SW480 (cell line): ENCODE measurements at places on chromosomes 5 and 9.

DNA sequence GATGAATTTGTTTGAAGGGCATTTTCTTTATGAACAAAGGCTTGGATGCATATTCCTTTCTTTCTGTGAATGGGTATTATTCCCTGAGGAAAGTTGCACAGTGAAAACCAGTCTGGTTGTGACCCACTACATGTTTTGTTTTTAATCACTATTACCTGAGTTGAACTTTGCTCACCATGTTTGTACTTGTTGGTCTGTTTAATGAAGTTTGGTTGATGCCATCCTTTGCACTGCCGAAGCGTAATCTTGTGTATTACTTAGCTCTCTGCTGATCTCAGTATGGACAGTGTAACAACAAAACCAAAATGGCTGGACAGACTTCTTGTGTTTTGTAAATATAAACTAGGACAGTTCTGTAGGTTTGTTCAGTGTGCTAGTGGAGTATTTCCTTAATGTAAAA, 38.1 kb downstream of the UGCG start:
- DNase-seq = no peak

- no peak for DNase-seq
These were observed 431.6 kb downstream of the PRR16 start for GRCh38 chr5:120895660-120896059.

GRCh38 chr5:43363445-43364152, 48.6 kb downstream of the CCL28 start:
- no peak for DNase-seq

DNA sequence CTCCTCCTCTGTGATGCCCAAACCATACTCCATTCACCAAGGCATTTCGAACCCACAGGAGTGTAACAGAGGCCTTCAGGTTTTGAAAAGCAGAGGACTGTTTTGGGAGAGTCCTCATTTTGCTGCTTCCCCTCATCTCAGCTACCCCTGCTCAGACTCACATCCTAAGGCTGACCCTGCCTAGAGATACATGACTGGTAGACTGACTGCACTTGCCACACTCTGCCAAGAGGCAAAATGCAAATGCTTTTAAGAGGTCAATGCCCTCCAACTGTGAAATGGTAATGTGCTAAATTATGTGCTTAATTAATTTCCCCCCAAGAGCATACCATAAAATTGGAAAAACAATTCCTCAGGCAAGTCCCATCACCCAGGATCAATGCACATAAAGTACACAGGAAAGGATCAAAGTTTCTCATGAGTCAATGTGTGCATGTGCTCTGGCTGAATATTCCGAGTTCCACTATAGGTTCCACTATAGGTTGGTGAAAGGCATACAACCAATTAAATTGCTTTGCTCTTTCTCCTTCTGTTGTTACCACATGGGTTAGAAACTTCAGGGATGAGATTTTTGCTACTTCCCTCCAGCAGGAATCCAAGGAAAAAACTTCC, 87.0 kb downstream of the RGS7BP start:
- no peak for DNase-seq

DNA sequence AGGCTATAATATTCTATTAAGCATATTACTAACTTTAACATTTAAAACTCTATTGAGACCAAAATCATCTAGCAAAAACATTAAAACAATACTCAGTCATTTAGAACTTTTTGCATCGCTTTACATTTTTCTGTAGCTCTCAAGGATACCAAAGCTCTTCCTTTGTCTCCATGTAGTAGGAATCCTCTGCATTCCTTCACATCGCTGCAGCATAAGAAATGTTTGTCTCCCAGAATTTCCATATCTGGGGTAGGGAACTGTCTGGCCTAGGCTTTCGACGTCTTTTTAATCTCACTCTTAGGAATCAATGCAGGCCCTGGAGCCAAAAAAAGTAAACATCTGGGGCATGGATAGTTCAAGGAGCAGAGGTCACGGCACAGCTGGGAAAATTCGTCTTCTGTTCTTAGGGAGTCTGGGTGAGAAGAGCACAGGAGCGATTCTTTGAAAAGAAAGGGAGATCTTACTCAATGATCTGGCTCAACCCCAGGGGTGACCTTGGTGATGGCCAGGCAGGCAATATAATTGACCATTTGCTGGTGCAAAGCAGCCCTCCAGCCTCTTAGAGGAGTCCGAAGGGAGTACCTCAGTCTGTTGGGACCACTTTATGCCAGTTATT, 23.2 kb upstream of the RAI14 start:
- DNase-seq = no peak

GRCh38 chr9:123174887-123175518, 93.4 kb downstream of the STRBP start:
- DNase-seq = no peak

DNA sequence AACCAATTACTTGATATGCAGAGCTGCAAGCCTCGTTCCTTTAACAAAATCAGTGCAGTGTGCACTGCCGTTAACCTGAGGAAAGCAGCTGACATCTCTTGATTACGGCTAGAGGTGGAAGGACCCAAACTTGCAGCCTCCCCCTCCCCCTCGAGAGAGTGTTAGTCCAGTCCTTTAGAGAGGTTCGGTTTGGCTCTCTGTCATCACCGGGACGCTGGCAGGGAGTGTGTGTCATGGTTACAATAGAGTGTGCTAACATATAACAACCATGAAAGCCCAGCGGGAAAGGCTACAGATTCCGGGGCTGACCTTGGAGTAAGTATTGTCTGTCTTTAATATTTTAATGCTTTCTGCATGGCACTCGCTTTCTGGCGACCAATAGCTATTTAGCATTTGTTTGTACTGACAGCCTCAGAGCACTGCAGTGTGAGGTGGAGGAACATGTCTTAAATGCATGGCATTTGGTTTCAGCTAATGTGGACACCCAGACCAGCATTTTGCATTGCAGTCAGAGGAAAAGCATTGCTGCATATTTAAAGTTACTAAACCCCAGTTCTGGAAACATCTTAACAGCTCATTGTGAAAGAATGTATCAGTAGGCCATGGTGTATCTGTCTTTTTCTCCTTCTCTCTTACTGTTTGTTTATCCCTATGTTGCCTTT, 237.5 kb downstream of the CD180 start:
- DNase-seq = no peak

DNA sequence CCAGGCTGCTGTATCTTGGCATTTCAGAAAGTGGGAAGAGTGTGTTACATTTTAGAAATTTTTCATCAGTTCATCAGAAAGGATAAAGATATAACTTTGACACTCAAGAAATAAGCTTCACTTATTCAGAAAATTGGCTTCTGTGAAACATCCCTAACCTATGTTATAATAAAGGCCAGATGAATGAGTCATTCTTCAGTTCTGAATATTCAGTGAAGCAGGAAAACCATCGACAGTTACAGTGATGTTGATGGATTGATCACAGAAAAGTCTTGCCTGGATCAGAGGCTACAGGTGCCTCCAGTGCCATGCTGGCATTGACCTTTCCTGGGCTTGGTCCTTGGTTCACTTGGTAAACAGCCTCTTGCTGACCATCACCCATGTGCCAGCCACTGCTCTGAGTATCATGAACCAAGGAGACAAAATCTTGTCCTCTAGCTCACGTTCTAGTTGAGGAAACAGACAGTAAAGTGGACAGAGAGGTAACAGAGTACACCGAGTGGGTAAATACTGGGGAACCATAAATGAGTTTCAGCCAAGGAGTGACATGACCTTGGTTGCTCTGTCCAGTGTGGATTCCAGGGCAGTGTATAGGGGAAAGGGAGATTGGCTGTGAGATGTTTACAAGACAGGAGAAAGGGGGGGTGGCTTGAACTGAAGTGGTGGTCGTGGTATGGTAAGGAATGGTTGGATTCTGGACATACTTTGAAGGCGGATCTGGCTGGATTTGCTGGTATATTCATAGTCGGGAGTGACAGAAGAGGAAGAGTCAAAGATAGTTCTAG, 98.6 kb downstream of the AMBP start:
- DNase-seq = no peak

GRCh38 chr9:105232207-105232606, 12.2 kb upstream of the SLC44A1 start:
- no peak for DNase-seq

GRCh38 chr5:1564182-1564748, 40.5 kb upstream of the LPCAT1 start:
- DNase-seq = no peak

DNA sequence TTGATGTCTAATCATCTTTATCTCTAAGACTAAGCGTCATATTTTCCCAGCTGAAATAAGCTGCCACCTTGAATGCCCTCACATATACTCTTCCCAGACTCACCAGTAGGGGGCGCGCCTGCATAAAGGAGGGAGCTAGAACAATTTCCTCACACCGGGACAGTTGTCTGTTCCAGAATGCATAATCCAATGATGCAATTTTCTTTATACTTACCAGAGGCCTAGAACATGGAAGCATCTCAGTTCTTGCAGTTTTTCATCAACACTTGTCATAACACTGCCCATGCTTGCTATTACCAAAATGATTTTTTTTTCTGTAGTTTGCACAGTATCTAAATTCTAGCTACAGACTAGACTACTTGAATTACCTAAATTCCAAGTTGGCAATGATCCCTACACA, 203.9 kb downstream of the FRMD3 start:
- DNase-seq = peak; percentile 53

GRCh38 chr5:18152671-18153070, 518.4 kb downstream of the TAF11L14 start:
- no peak for DNase-seq

GRCh38 chr5:134427540-134428041, 15.9 kb upstream of the CDKN2AIPNL start:
- DNase-seq = no peak

DNA sequence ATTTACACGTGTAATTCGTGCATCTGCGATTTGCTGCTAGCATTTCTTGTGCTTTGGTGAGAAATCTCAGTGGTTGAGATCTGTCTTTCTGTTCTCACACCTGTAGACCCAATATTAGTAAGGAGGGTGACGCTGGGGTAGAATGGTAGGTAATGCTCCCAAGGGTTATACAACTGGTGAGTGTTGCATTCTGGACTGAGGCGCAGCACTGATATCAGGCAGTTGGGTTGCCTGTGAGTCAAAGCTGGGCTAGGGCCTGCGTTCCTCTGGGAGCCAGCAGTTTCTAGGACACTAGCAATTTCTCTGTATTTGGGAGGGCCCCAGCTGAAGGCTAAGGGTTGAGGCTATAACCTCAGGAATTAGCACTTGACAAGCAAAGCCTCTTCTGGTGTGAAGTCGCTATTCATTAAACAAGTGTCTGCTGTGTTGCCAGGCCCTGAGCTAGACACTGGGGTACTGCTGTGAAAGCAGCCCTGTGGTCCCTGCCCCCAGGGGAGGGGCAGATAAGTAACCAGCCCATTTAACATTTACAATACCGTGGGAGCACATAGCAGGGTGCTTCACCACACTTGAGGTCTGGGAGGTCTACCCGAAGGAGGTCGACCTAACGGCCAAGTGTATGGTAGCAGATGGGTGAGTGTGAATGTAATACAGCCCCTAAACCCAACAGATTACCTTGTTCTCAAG, 28.7 kb downstream of the LARP1 start:
- DNase-seq = no peak

- DNase-seq = no peak
These were observed 3.0 kb downstream of the EIF4EBP3 start for GRCh38 chr5:140550147-140551079.

DNA sequence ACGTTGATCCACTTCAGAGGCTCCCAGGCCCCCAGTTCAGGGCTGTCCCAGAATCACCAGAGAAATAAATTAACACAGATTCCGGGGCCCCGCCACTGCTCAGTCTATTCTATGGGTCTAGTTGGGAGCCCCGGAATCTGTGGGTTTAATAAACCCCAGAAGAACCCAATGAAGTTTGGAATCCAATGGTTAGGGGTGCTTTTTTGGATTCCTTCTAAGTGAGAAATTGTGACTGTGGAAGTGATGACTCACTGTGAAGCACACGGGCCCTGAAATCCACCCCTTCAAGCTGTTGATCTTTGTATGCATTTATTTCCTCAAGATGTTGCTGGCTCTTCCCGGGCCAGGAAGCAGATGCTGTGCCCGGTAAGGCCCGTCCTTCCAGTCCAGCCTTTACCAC, 57.3 kb upstream of the SLC28A3 start:
- DNase-seq = no peak

DNA sequence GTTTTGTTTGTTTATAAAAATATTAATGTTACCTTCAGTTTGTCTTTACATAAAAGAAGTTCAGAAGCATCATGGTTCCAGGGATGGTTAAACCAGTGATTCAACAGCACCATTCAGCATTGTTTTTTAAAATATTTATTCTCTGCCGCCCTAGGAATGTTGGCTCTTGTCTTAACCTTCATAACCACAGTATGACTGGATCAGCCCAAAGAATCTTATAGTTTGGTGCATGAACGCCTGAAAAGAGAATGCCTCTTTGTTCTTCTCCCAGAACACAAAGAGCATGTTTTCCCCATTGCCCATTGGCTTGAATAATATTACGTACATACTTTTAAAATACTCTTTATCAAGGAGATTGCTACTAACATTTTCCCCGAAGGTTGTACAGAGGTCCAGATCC, 413.4 kb downstream of the ANXA1 start:
- no peak for DNase-seq

DNA sequence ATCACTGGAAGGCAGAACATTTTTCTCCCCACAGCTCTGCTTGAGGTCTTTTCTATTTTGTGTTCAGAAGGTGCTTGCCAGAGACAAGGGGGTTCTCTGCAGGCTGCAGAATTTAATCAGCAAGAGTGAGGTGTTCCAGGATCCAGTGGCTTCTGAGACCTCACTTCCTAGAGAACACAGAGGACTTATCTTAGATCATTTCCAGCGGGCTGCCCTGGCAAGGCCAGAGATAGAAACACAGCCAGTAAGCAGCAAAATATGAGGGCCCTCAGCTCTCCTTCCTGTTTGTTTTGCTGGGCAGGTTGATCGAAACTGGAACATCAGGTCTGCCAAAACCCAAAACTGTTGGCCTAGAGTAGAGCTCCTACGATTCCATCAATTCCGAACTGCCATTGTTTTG, 187.3 kb downstream of the DIRAS2 start:
- DNase-seq = no peak

GRCh38 chr9:84140535-84141101, 160.0 kb downstream of the RMI1 start:
- peak; percentile 28 for DNase-seq

- no peak for DNase-seq
These were observed 25.3 kb upstream of the EFNA5 start for GRCh38 chr5:107696080-107696479.

GRCh38 chr5:15501091-15501791, 1.3 kb downstream of the FBXL7 start:
- no peak for DNase-seq

- no peak for DNase-seq
These were observed 216.9 kb downstream of the SPOCK1 start for GRCh38 chr5:137282216-137282615.

DNA sequence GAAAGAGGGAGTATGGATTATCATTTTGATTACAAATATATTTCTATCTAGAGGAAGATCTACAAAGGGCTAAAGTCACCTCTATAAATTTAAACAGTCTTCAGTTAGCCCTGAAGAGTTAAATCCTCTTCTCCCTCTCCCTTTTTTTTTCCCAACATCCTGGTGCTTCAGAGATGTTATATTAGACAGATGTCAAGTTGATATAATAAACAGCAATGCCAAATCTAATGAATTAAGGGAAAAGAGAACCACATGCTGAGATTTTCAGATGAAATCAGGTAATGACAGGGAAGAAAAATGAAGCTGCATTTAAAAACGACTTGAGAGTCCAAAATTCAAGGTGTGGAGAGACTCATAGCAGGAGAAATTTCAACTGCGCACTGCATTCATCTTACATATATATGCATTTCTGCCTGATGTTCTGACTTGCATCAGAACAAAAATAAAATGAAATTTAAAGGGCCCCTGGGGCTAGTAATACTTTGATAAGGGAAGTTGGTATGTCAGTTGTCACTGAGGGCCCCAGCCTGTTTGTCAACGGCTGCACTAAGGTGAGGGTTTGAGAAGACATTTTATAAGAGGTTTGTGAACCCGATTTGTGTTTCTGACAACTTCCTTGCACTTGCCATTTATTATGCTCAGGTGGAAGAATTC, 338.9 kb upstream of the PANK3 start:
- DNase-seq = no peak

GRCh38 chr5:92800365-92800764, 780.7 kb downstream of the NR2F1-AS1 start:
- no peak for DNase-seq
